Hippocampal formation (tissue), 2 donors: ENCODE measurements at places on chromosomes 7 and 10.

DNA sequence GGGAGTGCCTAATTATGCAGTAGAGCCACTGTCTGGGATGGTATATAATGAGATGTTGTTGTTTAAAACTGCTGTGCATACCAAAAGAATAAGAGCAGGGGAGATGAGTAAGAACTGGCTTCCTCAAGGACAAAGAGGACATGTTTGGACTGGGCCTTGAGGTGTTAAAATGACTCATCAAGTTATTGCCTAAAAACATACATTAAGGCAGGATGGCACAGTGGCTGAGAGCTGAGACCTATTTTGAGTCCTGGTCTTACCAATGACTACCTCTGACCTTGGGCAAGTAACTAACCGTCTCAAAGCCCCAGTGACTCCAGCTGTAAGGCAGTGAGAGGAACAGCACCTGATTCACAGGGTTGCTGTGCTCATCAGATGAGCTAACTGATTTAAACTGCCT is 71.1 kb downstream of the CFAP58 start:
- no peak for DNase-seq

- no peak for DNase-seq
Observed at GRCh38 chr10:18504161-18504560, 147.2 kb downstream of the NSUN6 start.

GRCh38 chr10:88253622-88254021 is 329.5 kb downstream of the RNLS start:
- DNase-seq: no peak

DNA sequence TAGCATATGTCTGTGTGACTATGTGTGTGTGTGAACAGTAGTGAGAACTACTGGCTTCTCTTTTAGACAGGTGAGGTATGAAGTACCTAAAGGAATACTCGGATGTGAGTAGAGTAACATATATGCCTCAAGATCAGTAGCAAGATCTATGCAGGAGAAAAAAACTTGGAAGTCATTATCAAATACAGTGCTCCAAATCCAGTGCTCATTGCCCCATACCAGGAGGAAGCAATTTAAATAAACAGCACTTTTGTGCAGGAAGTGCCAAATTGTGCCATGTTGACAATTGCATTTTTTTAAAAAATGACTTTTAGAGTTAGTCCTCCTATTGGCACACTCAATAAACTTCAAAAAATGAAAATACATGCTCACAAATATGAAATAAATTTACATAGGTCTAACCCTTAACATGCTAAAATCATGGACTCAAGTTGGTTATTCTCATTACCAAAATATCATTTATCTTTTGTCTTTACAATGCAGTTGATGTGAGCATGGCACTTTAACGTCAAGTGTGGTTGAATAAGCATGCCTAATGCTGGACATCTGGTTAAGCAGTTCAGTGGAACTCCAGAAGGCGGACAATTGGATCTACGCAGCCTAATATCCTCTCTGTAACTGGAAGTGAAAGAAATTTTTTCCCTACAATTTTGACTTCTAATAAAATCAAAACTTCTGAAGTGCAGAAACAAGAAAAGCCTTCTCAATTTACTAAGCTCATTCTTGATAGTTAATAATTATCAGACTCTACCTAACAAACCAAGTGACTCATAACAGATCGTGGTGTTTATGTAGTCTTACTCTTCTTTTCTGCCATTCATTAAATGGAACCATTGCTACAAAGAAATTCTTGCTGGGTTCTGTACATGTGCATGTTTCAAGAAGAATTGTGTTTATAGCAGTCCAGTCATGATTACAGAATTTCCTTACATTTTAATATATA is 195.2 kb downstream of the MDFIC start:
- DNase-seq: no peak

GRCh38 chr7:28700790-28701203 is 257.3 kb downstream of the TRIL start:
- no peak for DNase-seq

DNA sequence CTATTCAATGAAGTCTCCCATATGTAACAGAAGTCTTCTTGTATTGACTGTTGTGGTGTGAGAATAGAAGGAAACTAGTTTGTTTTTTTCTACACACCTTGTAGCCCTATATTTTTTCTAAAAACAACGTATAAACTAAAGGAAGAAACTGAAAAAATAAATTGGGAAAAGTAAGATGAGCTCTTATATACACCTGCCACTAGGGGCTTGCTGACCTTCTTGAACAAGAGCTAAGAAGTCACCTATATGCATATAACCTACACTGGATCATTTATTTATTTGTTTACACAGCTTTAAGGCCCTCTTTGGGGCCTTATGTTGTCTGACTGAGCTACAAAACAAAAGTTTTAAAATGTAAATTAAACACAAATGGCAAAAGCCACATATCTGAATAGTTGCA is 383.0 kb downstream of the HPSE2 start:
- DNase-seq: no peak

- no peak for DNase-seq
Observed at GRCh38 chr7:141737118-141737835, 881 bp upstream of the SSBP1 start.

DNA sequence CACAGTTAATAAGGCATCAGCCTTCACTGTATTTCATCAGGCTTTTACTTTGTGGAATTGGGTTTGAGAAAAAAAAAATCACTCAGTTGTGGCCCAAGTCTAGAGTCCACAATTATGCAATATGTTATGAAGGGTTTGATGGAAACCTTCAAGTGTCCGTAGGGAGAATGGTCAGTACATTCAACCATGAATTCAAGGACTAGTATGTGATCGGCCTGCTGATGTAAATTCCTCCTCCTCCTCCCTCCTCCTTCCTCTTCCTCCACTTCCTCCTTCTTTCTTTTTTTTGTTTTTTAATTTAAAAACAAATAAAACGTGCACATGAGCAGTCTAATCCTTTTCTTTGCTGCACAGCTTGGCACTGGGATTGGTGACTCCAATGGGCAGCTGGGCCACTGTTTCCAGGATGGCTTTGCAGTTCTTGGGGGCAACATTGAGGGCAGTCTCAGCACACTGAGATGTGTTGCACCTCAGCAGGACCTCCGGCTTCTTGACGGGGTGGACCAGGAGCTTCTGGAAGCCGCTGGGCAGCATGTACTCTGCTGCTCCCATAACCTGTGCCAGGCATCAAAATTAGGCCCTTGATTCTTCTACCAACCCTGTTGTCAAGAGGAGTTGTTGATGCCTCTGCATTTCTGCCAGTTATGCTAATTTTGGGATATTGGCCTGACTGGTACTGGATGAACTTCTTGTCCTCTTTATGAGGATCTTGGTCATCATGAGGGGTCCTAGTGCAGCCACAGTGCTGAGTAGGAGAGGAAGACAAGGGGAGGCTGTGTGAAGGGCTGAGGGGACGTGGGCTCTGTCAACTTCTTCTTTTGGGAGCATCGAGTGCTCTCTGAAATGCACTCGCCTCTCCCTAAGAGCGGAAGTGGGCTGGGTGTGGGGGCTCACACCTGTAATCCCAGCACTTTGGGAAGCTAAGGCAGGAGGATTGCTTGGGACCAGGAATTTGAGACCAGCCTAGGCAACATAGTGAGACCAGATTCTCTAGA is 9.3 kb upstream of the IL2RA start:
- DNase-seq: no peak

DNA sequence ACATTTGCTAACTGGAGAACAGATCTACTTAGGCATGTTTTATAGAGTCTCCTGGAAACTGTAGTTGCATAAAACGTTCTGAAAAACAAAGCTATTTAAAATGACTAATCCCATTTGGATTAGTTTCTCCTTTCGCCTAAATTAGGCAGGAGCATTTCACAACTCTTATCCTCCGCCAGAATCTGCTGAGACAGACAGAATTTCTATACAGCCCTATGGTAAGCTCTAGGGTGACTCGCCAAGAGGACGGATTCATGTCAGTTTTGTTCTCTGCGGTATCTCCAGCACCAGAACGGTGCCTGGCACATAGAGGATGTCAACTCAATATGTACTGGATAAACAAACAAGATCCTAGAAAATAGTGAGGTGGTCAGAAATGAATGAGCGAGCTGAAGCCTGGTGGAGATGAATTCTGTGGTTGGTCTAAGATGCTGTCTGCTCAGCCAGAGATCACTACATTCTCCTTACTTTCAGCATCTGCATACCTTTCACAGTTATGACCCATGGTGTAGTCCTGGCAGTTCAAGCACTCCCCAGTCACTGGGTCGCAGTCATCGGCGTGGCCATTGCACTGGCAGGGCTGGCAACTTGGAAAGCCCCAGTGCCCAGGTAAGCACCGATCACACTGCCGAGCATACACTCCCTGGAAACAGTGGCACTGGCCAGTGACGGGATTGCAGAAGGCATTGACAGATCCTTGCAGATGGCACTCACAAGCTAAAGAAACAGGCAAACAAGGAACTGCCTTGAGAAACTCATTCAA is 44.0 kb downstream of the LAMB1 start:
- DNase-seq: peak; percentile 52

DNA sequence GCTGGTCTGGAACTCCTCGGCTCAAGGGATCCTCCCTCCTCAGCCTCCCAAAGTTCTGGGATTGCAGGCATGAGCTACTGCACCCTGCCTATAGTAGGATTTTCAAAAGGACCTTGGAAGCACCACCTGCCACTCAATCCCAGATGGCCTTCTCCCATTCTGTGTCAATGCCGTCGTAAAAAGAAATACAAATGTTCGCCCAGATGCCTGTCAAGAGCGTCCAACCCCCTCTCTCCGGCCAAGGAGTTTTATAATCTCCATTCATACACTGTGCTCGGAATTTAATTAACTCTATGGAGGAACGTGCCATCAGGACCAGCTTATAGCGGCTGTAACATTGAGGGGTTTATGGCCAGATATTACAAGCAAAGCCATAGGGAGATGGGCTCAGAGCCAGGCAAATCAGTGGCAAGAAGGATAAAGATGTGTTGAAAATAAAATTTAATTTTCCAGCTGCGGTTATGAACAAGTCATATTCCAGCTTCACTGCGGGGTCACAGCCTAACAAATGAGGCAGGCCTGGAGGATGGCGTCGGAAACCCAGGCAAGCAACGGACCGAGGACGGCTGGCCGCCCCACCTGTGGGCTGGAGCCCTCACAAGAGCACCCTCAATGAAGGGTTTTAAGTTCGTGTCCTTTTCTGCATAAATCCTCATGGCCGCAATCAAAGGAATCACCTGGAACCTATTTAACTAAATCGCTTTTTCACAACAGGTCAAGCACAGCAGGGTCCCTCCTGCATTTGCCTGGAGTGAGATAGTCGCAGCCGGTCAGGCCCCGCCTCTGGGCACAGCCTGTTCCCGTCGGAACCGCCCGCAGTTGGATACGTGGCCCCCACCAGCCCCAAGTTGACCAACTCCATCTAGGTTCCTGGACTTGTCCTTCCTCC is 374.5 kb upstream of the FOXK1 start:
- DNase-seq: no peak

- no peak for DNase-seq
Observed at GRCh38 chr10:25817200-25817599, 116.8 kb upstream of the MYO3A start.

GRCh38 chr10:1650542-1651269 is 86.6 kb downstream of the ADARB2 start:
- DNase-seq: no peak

GRCh38 chr7:132410385-132410784 is 165.9 kb downstream of the PLXNA4 start:
- no peak for DNase-seq

GRCh38 chr7:86733783-86734182 is 90.1 kb downstream of the GRM3 start:
- no peak for DNase-seq

DNA sequence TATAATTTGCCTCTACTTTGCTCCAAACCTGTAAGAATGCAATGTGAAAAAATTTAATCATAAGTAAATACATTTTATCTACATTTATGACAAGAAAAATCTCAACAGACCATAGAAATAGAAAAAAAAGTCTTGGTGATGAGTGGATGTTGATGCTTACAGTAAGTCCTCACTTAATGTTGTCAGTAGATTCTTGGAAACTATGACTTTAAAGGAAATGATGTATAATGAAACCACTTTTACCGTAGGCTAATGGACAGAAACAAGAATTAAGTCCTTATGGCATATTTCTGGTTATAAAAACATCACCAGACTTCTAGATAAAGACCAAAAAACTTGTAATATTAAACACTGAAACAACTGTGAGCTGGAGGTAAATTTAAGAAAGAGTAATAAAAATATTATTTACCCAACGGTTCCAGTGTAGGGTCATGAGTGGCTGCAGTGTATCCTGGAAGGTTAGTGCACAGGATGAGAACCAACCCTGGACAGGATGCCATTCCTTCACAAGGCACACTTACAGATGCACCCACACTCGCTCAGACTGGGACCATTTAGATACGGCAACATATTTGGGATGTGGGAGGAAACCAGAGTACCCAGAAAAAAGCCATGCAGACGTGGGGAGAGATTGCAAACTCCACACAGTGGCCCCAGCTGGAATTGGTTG is 76.3 kb downstream of the GLCCI1 start:
- no peak for DNase-seq

- DNase-seq: no peak
Observed at GRCh38 chr7:134996097-134996550, 9.8 kb downstream of the AGBL3 start.
